NCI-H2029 treated with DMSO at 0.1 percent for 48 hours (cell line): ENCODE measurements at places on chromosomes 4 and X.

DNA sequence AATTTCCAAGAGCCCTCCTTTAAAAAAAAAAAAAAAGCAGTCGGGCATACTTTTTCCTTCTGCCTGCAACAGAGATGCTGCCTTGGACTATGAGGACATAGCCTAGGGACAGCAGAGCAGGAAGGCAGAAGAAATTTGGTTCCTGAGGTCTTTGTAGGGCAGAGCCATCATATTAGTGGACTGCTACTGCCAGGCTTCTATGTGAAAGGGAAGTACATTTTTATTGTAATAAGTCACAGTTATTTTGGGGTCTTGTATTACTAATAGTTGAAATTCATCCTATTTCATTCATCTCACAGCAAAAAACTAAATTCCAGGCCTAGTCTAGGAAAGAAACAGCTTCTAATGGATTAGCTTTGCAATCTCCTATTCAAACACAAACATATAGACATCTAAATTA lies 211.2 kb downstream of the NSUN7 start:
- no peak for DNase-seq

DNA sequence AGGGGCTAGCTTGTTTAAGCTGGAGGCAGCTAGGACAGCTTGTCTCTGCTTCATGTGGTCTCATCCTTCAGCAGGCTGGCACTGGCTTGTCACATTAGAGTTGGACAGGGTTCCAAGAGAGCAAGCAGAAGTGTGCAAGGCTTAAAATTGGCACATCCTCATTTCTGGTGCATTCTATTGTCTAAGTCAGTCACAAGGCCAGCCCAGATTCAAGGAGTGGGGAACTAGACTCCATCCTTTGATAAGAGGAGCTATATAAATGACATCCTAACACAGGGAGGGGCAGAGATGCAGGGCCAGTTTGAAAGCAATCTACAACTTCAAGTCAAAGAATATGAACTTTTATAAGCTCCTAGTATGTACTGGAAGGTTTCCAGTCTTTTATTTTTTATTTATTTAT lies 313.2 kb downstream of the PTTG2 start:
- DNase-seq = no peak

GRCh38 chr4:13386405-13387107 lies 97.6 kb downstream of the RAB28 start:
- DNase-seq = no peak

- no peak for DNase-seq
These were observed 11.3 kb downstream of the DTHD1 start for GRCh38 chr4:36292556-36293188.

DNA sequence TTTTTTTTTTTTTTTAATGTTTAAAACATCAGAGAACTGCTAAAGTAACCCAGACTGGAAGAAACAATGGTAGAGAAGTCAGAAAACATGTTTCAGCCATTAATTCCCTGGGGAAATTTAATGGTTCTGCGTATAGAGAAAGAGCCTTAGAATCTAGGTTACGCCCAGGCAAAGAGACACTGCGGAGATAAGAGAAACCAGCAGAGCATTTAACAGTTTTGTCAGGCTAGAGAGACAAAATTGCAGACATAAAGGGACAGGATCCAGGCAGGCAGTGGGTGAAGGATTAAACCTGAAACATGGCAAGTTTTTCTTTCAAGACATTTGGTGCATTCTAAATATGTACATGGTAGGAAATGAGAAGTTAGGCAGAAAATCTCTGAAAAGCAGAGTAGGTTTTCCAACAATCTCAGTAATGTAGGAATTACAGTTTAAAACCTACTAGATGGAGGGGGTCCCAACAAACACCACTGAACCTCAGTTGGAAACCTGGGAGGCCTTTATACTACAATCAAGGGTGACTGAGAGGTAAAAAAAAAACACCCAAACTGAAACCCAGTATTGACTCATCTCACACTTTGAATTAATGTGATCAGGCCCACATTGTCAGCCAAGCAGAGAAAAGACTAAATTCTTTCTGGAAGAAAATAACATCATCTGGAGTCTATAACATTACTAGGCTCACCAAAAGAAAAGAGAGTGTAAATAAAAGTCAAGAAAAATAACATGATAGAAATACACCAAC lies 254.2 kb upstream of the NWD2 start:
- DNase-seq = no peak

- peak; percentile 8 for DNase-seq
These were observed 136.6 kb downstream of the STAG2 start for GRCh38 chrX:124098089-124098488.

DNA sequence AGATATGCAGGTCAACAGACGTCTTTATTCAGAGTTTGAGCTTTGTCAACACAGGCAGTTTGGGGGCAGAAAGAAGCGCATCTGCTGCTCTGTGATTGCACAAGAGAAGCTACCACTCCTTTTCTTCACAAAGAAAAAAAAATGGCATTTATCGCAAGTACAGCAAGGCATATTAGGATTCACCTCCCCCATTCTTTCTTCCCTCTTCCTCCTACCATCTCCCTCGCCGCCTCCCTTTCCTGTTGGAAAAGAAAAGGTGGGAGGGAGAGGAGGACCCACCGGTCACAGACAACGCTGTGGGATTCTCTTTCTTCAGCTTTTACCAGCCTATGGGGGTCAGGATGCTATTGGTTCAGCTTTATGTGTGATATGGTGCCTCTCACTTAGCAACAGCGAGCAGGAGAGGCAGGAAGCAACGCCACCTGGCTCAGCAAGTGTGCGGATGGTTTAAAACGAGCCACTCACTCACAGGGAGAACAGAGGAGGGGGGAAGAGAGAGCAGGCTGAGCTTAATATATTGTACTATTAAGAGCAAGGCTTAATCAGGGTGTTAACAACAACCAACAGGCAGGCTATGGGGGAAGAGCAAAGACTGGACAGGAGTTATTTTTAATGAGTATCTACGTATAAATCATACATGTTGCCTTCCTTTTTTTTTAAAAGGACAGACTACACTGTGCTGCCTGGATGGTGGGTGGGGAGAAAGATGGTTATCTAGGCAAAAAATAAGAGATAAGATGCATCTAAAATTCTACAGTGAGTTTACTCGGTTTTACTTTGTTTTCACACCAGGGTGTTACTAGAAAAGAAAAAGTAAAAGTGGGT lies 104.7 kb downstream of the MAML3 start:
- peak; percentile 71 for DNase-seq

DNA sequence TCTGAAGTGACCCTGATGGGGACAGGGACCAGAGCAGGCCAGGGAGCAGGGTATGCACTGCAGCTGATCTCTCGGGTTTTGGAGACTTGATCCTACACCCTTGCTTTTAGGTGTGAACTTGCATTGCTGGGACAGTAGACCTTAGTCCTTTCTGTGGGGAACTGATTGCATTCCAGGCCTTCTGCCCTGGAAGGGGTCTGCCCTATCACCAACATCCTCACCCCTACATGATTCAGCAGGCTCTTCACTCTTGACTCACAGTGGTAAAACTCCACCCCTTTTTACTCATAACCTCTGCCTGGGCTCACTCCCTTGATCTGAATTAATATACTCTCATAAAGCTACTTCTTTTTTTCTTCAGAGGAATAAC lies 6.6 kb upstream of the DDX60L start:
- DNase-seq = no peak

DNA sequence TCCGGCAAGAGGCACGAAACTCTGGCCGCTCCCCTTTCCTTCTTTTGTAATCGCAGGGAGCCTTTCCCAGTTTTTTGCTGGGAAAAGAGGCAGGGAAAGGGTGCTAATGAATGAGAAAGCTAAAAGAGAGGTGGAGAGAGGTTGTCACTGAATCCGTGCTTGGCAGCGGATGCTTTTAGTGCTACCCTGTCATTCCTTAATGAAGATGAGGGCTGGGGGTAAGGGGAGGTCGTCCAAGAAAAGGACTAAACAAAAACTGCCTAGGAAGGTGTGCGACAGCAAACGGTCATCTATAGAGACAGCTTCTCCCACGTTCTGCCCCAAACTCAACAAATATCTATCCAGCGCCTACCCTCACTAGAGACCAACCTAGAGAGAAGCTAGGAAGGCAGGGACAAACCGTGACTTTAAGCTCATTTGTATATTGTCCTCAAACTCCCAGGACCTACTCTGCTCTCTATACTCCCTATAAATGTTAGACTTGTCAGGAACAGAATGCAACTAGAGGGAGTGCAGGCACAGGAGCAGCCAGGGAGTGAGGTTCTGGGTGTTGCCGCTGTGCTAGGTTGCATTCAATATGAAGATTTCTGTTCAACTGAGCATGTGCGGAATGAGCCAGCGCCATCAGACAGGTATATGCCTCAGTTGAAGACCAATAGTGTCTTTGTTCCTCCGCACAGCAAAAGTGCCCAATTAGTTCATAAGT lies 777 bp upstream of the CASK start:
- no peak for DNase-seq

- DNase-seq = no peak
These were observed 9.7 kb upstream of the IQCM start for GRCh38 chr4:149825336-149825735.

- no peak for DNase-seq
These were observed 176.6 kb upstream of the NR3C2 start for GRCh38 chr4:148618856-148619255.

- no peak for DNase-seq
These were observed 451.2 kb downstream of the FAT4 start for GRCh38 chr4:125765941-125766340.

- no peak for DNase-seq
These were observed 62.1 kb upstream of the LANCL3 start for GRCh38 chrX:37509349-37509748.

- no peak for DNase-seq
These were observed 10.0 kb upstream of the ADD1 start for GRCh38 chr4:2833671-2834000.

GRCh38 chrX:135009838-135010237 lies 12.5 kb downstream of the RTL8B start:
- DNase-seq = no peak

GRCh38 chrX:23919706-23920320 lies 12.0 kb downstream of the CXorf58 start:
- no peak for DNase-seq

GRCh38 chr4:1452431-1453051 lies 46.3 kb upstream of the NKX1-1 start:
- no peak for DNase-seq

GRCh38 chrX:132744470-132744869 lies 214.0 kb downstream of the HS6ST2 start:
- no peak for DNase-seq

DNA sequence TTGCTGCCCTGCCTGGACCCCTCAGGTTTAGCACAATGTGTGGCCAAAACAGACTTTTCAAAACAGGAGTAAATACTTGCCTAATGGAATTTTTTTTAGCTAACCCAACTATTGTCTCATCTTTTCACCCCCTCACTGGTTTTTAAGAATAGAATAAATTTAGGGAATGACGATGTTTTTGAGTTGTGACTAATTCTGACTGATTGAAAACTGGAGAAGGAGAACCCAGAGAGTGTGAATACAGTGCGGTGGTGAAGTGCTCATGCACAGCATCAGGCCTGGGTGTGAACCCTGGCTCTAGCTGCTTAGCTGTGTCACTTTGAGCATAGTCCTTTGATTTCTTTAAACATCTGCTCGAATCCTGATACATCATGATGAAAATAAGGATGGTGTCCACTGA lies 10.5 kb downstream of the ANTXR2 start:
- DNase-seq = no peak

- no peak for DNase-seq
These were observed 61.4 kb upstream of the CLDN34 start for GRCh38 chrX:9905721-9906120.
